ENCODE measurements at places on chromosomes 3 and 15.
A peak's percentile ranks its signal among the peaks of the same experiment; 100 is the strongest.

DNA sequence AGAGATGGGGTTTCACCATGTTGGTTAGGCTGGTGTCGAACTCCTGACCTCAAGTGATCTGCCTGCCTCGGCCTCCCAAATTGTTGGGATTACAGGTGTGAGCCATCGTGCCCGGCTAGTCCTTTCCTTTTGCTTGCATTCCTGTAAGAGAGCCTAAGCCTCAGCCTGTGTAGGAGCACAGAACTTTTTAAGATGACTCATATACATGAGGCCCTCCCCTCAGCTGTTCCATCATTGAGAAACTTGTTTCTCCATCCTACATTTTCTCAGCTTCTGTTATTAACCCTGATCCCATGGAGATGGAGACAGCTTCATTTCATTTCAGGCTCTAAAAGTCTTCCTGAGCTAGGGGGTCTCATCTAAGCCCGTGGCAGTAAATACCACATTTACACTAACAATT, 123.3 kb downstream of the PLOD2 start:
- no peak for DNase-seq

DNA sequence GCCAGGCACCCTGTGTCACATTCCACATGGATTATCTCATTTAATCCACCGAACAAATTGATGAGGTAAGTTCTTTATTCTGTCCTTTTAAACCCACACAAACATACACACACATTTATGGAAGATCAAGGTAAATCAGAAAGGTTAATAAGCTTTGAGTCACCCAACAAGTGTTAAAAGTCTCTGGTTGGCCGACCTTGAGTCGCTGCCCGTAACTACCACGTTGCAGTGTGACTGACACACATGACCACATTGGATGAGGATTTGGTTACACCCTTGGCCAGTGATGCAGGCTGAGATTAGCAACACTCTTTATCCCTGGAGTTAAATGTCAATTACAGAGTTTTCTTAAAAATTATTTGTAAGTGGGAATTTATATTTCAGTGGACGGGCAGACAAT, 19.2 kb downstream of the FOXP1 start:
- DNase-seq: no peak

GRCh38 chr15:64137226-64137833, 14.2 kb upstream of the SNX22 start:
- DNase-seq: no peak

- DNase-seq: no peak
Observed at GRCh38 chr15:75733761-75734651, 21.4 kb upstream of the CSPG4 start.

DNA sequence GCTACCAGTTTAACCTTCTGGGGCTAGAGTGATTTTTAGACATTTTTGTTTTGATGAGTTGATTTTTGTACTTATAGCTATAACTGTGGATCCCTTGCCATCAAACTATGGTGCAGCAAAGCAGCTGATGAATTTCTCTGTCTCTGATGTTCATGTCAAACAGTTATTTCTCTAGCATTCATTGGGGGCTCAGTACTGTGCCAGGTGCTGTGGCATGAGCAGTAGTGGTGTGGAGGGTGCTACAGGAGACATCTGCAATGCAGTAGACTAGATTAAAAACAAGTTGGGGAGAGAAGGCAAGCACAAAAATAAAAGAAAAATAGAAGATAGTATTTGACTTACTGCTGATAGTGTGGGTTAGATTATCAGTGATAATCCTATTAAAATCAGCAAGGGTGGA, 95.3 kb downstream of the AKAP13 start:
- DNase-seq: no peak

DNA sequence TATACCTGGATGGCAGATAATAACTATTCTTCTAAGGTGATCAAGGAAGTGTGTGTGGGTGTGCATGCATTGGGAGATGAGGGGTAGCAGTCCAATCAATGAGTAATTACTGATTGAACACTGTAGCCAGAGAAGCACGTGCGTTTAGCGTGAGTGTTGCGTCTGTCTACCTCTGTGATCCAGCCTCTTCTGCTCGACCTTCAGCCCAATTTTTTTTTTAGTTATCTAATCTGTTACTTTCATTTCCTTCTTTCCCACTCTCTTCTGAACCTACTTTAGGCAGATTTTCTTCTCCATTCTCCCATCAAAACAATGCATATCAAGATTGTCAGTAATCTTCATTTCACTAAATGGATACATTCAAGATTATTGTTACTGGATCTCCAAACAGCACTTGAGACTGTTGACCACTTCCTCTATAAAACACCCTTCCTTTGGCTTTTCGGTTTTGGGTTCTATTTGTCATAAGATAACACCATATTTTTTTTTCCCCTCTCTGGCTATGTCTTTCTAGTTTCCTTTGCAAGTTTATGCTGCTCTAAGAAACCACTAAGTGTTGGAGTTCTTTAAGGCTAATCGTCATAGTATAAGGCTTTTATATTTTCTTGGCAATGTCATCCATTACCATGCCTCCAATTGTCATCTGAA, 41.0 kb downstream of the MCTP2 start:
- DNase-seq: no peak

GRCh38 chr3:178147001-178147400, 389.2 kb upstream of the KCNMB2 start:
- DNase-seq: no peak

DNA sequence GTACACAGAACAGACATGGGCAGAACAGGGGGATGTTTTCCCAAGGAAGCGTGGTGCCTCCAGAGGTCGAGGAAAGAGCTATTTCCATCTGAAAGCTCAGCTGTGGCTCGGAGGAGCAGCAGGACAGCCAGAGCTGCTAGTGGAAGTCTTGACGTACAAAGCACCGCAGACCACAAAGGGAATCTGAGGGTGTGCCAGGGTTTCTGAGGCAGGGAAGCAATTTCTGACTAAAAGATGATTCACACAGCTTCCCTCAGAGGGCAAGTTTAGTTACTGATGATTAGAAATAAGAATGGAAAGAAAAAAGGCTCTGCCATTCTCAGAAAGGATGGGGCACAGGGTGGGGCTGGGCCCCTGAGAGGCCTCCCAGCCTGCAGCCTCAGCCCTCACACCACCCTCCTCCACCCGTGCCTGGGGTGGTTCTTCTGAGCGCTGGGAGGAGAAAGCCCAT, 45.8 kb upstream of the SEC13 start:
- DNase-seq: peak; percentile 72

DNA sequence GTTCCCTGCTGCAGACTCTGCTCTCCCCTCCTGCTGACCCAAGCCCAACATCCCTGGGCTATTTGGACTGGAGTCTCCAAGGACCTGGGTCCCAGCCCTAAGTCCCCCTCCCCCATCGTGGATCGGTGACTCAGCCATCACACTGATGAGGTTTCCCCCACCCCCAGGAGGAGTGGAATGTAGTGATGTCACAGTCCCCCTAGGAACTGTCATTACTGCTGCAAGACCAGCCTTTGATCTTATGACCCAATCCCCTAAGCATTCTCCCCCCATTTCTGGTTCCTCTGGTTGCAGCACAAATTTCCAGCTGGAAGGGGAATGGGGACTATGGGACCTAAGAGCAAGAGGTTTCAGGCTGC, 63.4 kb upstream of the CSPG4 start:
- no peak for DNase-seq

GRCh38 chr15:95162531-95162930, 931.2 kb downstream of the MCTP2 start:
- DNase-seq: no peak

- DNase-seq: peak; percentile 69
Observed at GRCh38 chr3:52085681-52086282, 29.4 kb upstream of the DUSP7 start.

GRCh38 chr15:81819924-81820635, 225.7 kb downstream of the MEX3B start:
- no peak for DNase-seq

DNA sequence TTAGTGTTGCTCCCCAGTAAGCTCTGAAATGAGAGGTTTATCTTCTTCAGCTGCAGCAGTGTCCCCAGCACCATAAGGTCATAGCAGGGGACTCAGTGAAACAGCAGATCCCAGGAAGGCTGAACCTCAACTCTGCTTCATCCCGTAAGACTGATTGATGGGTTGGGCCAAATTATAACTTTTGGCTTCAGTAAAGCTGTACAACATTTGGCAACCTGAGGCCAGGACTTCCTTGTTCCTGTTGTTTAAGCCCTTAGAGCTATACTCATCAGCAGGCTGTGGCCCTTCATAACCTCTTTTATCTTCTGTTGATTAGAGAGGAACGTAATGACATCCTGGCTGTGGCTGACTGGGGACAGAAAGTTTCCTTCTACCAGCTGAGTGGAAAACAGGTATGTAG, 29.0 kb downstream of the IFT122 start:
- no peak for DNase-seq

DNA sequence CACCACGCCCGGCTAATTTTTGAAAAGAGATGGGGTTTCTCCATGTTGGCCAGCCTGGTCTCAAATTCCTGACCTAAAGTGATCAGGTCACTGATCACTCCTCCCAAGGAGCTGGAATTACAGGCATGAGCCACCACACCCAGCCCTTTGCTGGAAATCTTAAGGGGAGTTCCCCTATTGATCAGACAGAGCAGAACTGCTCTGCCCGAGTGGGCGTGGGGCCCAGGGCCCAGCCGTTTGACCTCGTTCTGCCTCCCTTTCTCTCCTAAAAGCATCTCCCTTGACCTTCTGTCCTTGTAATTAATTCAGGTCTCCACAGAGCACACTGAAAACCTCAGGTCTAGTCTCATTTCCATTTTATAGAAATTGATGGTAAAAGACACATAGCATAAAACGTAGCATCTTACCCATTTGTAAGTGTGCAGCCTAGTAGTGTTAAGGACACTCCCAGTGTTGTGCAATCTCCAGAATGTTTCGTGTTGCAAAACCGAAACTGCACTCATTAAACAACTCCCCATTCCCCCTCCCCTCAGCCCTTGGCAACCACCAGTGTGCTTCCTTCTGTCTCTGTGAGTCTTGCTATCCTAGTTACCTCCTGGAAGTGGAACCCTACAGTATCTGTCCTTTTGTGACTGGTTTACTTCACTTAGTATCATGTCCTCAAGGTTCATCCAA, 89.3 kb downstream of the SLCO3A1 start:
- DNase-seq: no peak

- DNase-seq: no peak
Observed at GRCh38 chr15:39593656-39594445, 13.0 kb downstream of the THBS1 start.

DNA sequence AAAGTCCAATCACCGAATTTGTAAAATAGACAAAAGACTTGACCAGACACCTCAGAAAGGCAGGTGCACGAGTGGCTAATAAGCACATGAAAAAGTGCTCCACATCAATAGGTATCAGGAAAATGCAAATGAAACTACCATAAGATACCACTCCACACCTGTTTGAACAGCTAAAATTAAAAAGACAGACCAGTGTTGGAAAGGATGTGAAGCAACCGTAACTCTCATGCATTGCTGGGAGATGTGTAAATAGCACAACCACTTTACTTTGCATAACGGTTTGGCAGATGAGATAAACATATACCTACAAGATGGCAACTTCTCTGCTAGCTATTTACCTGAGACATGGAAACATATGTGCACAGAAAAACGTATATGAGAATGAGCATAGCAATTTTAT, 56.9 kb downstream of the CADPS start:
- DNase-seq: no peak

DNA sequence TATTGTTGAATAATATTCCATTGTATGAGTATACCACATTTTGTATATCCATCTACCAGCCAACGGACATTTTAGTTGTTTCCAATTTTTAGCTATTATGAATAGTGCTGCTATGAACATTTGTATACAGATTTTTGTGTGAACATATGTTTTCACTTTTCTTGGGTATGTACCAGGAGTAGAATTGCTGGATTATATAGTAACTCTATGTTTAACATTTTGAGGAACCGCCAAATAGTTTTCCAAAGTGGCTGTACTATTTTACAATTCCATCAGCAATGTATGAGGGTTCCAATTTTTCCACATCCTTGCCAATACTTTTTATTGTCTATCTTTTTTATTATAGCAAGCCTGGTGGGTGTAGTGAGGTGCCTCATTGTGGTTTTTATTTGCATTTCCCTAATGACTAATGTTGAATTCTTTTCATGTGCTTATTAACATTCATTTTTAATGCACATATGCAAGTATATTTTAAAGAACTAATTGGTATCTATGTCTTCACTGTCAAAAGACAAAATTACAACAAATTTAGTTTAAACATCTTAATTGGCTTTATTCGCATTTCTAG, 77.5 kb upstream of the PIAS1 start:
- no peak for DNase-seq

- no peak for DNase-seq
Observed at GRCh38 chr3:21894459-21895340, 143.7 kb upstream of the ZNF385D start.

DNA sequence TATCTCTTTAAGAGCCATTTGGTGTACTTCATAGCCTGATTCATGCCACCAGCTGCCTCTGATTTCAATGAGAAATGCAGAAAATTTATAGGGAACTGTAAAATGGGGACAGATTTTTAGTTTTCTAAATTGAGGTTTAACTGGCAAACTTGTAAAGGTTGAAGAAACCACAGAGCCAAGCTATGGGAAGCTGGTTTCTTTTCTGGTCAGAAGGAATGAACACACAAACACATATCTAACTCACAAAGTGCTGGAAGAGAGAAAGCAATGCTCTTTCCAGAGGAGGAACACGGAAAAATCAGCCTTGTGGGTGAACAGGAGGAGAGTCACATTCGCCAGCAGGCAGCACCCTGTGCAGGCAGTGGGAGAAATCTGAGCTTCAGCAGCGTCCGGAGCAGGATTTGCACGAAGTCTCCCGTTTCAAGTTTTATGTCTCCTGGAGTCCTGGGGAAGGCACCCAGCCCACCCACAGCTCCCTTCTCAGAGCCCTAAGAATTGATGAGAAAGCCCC, 481 bp downstream of the MASP1 start:
- no peak for DNase-seq

GRCh38 chr3:104939196-104939595, 427.5 kb upstream of the ALCAM start:
- no peak for DNase-seq

DNA sequence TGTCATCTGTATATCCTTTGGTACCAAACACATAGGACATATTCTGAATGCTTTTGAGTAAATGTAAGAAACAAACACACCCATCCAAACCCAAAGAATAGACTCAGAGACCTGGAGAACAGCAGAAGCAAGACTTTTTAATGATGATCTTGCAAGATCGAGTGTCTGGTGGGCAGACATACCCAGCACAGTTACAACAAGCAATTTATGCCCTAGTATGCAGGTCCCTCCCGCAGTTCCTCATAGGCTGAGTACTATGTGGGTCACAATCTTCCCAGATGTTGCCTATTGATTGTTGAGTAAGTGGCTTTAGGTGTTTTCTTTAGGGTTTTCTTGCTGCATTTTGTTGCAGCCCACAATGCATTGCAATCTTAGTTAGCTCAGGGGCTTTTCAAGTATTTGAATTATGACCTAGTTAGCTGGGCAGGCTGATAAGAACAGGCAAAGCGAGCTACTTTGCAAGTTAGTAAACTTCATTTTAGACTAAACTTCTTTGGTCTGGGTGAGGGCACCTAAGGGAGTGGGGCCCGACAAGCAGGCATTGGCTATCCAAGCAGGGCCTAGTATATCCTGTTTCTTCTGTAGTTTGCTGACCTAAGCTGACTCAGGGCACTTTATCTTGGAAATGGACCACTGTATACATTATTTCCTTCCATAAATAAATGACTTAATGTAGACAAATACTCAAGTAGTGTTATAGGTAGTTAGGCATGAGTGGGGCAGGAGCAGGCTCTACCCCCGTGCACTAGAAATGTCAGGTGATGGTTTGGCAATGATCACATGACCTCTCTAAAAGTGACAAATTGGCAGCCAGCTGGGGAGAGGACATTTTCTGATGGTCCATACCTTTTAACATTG, 87.3 kb upstream of the LIPC start:
- DNase-seq: no peak

GRCh38 chr3:129224984-129225393, 24.4 kb upstream of the COPG1 start:
- no peak for DNase-seq
